Left hindlimb (tissue), 1 donor: ENCODE measurements at places on chromosomes 6 and 20.
A peak's percentile ranks its signal among the peaks of the same experiment; 100 is the strongest.

- DNase-seq = peak; percentile 73
Measured at GRCh38 chr6:35363293-35363750, 21.0 kb downstream of the PPARD start.

GRCh38 chr20:6178537-6178936 lies 55.7 kb upstream of the FERMT1 start:
- no peak for DNase-seq

GRCh38 chr6:62775427-62776022 lies 435.7 kb upstream of the FKBP1C start:
- no peak for DNase-seq

- no peak for DNase-seq
Measured at GRCh38 chr20:38007526-38007925, 25.7 kb downstream of the TTI1 start.

GRCh38 chr20:45044084-45044573 lies 56.8 kb downstream of the KCNS1 start:
- DNase-seq = peak; percentile 35

DNA sequence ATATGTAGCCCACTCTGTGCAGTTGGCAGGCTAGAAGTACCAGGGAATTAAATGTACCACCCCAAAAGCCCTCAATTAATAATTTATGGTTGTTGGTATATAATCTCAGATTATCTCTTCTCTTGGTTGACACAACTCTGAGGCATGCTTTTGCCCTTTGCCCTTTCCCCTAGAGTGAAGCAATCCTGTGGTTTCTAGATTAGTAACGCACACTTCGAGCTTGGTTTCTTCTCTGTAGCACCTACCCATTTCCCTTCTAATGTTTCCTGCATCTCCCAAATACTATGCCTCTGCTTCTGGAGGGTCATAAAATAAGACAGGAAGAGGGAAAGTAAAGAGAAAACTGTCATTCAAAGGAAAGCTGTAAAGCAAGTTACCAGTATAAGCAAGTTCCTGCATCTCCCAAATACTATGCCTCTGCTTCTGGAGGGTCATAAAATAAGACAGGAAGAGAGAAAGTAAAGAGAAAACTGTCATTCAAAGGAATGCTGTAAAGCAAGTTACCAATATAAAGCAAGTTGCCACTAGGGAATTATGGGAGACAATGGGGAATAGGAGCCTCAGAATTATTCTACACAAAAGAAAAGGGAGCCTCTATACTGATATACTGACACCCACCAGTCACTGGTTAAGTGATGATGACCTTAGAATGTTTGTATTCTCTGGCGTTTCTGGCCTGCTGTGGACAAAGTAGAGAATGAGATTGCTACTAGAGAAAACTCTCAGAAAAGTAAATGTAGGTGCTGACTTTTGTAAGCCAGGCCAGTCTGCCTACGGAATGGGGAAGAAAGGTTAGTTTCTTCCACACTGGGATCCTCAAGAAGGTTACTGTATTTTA lies 862.6 kb upstream of the MAN1A1 start:
- no peak for DNase-seq

- DNase-seq = no peak
Measured at GRCh38 chr20:4087923-4088322, 72.6 kb upstream of the RNF24 start.

DNA sequence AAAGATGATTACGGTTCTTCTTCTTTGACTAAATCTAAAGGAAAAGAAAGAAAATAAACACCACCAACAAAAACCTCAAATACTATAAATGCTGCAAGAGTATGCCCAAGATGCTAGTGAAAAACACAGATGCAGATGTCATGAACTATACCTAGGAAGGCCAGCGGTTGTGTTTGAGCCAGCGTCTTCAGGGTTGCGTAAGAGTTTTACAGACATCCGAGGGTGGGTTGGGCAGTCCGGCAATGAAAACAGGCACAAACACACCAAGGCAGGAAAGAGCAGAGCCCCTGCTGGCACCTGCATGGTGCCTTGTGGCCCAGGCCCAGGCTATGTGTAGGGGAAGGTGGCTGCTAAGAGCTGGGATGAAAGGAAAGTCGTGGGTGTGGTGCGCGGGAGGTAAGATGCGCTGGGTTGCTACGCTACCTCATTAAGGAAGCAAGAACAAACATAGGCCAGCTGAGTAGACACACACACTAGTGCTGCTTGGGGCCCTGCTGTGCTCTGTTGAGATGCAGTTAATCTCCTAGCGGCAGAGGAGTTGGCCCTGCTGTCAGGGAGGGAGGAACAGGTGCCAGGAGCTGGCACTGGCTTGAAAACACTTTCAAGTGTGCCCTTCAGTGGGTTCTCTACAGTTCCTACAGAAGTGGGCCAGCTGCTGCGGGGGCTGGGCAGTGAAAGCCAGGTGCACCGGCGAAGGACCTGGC lies 170.2 kb upstream of the PLN start:
- peak; percentile 35 for DNase-seq

- DNase-seq = no peak
Measured at GRCh38 chr6:31636698-31637596, 15.5 kb downstream of the BAG6 start.

- DNase-seq = no peak
Measured at GRCh38 chr6:163744256-163744925, 329.9 kb downstream of the QKI start.

DNA sequence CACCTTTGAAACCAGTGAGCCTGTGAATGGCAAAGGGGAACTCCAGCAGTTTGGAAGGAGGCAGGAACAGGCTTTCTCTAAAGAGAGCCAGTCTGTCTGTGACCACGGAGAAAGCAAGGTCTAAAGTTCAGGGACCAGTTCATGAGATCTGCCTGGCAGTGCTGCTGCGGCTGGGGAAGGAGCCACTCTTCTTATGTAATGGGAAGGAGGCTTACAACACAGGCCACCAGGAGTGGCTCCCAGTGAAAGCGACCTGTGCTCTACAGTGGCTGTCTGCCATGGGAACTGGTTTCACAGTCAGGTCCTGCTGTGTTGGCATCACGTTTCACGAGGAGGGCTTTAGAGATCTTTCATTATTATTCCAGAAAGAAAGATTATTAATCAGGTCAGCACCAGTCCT lies 291.9 kb upstream of the PRDM1 start:
- DNase-seq = no peak

DNA sequence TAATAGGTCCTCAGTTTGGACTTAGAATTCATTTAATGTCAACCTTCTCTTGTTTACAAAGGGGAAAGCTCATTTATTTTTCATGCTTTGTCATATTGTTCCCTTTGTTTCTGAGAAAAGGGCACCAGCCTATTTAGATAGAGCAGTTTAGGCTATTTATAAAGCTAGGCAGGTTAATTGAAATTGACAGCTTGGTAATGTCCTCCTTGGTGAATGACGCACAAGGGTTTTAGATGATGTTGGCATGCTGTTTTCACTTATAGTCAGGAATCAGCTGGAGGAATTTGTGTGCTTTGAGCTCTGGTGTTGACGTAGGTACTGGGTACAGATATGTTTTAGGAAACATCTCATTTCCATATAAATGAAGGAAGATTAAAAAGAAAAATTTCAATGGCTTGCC lies 45.2 kb downstream of the BCKDHB start:
- DNase-seq = no peak

GRCh38 chr6:52293067-52293466 lies 8.5 kb upstream of the MCM3 start:
- no peak for DNase-seq

- DNase-seq = no peak
Measured at GRCh38 chr20:25394996-25395395, 4.4 kb upstream of the ABHD12 start.

- DNase-seq = peak; percentile 37
Measured at GRCh38 chr6:111803804-111804203, 69.4 kb downstream of the FYN start.

GRCh38 chr6:83365931-83366330 lies 64.9 kb downstream of the ME1 start:
- no peak for DNase-seq

GRCh38 chr6:111865909-111866546 lies 7.2 kb downstream of the FYN start:
- no peak for DNase-seq

DNA sequence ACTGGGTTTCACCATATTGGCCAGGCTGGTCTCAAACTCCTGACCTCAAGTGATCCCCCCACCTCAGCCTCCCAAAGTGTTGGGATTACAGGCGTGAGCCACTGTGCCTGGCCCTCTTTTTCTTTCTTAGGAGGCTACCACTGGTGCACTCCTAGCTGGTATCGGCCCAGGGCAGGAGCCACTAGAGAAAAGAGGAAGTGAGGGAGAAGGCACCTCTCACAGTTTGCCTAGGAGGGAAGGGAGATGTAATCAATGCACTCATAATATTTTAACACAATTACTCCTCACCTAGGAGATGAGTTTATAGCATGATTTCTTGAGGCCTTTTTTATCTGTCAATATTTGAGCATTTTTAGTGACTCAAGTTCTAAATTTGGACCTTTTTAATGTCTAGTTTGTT lies 189.0 kb upstream of the SOX4 start:
- no peak for DNase-seq

DNA sequence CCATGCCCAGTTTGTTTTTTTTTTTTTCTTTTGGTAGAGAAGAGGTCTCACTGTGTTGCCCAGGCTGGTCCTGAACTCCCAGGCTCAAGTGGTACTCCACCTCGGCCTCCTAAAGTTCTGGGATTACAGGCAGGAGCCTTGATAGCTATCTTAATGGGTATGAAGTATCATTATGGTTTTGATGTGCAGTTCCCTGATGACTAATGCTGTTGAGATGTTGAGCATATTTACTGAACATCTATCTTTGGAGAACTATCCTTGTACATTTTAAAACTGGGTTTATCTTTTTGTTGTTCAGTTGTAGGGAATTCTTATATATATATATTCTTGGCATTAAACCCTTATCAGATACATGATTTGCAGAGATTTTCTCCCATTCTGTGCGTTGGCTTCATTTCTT lies 21.4 kb upstream of the MYL9 start:
- DNase-seq = no peak

DNA sequence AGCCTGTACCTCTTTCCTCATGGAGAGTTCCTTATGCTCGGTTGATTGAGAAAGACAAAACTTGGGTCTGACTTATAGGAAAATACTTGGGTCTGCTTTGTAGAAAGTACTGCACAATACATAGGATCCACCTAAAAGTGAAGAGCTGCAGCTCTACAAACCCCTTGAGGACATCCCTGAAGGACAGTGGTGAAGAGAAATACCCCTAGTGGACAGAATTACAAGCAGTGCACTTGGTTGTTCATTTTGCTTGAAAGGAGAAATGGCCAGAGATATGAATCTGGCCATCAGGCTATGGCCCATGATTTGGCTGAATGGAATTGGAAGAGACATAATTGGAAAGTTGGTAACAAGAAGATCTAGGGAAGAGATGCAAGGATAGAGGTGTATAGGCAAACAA lies 8.3 kb downstream of the CD24 start:
- DNase-seq = no peak

DNA sequence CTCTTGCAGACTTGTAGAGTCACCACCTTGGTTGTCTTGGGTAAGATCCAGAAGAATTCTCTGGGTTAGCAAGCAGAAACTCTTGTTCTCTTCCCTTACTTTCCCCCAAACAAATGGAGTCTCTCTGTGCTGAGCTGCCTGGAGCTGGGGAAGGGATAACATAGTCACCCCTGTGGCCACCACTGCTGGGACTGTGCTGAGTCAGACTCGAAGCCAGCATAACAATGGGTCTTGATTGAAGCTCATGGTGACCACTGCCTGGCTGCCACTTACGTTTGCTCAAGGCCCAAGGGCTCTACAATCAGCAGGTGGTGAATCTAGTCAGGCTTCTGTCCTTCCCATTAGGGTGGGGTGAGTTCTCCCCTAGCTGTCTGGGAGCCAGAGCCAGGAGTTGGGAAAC lies 15.4 kb upstream of the ERVFRD-1 start:
- DNase-seq = no peak

- DNase-seq = no peak
Measured at GRCh38 chr6:67694127-67694526, 941.0 kb upstream of the ADGRB3 start.

DNA sequence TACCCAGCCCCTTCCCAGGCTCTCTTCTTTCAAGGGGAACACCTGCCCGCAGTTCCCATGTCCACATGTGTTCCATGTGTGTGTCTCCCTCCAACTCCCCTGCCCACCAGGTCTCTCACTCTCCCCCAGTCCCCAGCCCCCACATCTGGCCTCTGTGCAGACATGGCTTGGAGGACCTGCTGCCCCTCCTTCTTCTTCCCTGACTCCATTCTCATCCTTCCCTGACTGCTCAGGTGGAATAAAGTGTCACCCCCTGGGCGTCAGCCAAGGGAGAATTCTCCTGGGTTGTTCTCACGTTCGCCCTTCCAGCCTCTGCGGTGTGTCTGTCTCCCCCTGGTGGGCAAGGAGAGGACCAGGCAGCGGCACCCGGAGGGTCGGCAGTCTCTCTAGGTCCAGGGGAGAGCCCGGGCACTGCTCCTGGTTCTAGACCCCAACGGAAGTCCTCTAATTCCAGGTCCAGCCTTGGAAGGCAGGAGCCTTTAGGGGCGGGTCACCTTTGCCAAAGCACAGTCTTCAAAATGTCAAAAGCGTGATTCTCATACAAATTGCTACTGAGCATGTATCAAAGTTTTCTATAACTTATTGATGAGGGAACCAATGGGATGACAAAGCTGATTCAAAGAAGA lies 50.5 kb downstream of the EBF4 start:
- DNase-seq = no peak

DNA sequence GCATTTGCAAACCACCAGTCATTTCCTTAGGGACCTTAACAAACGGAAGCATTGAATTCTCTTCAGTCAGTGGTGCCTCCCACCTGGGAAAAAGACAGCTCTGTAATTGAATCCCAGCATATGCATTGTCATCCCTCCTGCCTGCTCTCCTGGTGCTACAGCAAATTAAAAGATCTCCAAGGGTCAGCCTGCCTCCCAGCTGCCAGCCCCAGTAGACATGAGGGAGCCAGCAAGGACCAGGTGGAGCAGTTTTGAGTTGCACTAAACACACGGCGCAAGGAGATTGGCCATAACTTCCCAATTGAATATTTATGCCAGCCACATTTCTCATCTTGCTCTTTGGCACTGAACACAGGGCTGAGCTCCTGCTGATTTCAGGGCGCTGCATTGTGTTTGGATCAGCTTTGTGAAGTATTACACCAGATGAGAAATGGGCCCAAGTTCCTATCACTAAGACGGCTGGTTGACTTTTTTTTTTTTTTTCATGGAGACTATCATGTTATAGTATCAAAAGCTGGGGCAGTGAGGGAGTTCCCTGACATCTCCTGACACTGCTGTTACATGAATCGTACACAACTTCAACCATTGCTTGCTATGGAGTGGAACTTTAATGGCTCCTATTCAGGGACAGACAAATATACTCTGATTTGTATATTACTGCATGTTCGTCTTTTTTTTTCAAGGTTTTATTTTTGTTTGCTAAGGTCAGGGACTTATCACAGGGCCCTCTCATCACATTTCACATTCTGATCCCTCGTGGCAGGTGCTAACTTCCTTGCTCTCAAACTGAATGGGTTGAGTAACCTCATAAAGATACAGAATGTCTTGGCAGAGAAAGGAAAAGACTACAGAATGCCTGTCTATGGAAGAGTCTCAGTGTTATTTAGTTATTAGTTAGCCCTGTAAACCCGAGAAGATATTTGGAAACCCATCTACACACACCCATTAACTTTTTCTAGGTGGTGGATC lies 191.1 kb downstream of the EYA4 start:
- DNase-seq = no peak

- no peak for DNase-seq
Measured at GRCh38 chr20:57470212-57470522, 54.8 kb downstream of the CTCFL start.
